SJCRH30 (cell line): ENCODE measurements at places on chromosomes 6 and 20.

DNA sequence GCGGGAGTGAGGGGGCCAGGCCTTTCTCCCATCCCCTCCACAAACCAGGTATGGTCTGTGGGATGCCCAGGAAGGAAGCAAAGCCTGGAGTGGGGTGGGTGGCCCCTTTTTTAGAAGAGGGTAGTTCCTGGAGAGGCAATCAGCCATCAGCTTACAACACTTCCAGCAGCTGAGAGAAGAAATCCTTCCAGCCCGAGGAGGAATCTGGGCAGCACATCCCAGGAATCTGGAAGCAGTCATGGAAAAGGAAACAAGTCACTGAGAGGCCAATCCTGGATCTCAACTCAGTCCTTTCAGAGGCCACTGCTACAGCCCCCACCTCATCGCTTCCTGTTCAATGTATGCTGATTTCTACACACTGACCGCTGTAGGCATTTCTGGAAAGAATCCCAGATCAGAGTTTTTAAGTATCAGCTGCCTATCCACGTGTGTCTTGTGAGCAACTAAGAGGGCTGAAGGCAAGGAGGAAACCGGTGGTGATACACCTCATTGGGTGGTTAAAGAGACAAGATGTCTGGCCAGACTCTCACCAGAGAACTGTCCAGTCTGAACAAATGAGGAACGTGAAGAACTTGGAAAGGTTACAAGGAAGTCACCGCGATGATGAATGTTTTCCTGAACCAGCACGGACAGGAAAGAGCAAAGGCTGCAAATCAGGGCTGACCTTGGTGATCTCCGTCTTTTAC lies 92.9 kb upstream of the SHLD1 start:
- peak; percentile 32 for DNase-seq

DNA sequence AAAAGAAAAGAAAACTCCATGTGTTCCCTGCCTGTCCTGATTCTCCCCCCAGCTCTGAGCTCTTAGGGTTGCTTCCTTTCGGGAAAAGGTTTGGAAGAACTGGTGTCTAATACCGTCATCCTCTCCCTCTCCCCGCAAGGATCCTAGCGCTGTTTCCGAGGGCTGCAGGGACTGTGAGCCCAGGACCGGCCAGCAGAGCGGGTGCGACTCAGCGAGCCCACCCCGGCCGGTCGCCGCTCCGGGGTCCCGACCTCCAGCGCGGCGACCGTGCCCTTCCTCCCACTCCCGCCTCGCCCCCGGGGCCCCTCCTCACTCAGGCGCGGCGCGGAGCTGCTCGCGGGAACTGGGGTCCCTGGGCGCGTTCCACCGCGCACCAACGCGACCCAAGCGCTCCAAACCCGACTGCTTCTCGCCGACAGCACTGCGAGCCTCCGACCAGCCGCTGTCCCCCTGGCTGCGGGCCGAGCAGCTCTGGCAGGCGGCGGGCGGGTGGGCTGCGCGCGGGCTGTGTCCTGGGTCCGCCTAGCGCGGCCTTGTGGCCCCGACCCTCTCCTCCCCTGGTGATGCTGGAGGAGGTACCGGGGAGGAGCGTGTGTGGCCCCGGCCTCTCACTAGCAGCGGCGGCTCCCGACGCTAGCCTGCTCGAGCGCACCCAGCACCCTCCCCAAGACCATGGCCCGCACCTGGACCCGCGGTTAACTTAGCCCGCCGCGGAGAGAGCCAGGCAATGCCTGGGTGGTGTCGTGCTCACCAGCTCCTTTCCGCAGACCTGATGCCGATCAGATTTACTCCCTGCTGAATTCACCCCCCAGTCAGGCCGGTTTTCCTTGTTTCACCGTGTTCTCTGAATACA lies at the start of gene PLA2G7:
Gene PLA2G7, minus strand, starts transcription at position 509 of the 853 bp plus-strand sequence. CDS start 12,484 bp downstream, outside the sequence.
- DNase-seq: no peak

DNA sequence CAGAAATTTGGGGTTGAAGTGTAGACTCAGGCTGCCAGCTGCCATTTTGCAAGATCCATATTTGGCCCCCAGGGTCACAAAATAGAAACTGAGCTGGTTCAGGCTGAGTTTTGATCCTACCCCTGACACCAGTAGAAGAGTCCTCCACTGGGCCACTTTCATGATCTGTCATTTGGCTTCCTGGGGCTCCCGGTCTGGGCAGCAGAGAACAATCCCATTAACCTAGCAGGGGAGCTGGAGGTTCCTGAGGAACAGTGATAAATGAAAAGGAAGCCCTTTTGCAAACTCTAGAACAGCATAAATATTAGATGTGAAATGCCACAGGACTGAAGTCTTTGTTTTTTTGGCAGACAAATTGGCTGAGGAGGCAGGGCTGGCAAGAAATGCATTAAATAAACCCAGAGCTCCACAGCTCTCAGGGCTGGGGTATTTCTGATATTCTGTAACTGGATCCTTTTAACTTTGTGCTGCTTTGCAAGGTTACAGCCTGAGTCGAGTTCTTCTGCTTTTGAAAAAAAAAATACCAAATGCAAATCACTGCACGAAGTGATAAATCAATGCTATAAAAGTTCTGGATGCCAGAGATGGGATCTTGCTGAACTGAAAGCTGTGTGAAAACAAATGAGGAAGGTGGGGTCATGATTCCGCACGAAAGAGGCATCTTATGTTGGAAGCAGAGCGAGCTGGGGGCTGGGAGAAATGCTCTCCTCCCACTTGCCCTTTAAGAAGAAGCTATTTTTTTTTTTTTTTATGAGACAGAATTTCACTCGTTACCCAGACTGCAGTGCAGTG lies 64.4 kb downstream of the SULF2 start:
- DNase-seq: no peak

GRCh38 chr20:7770046-7770445 lies 170.2 kb downstream of the HAO1 start:
- DNase-seq: no peak

DNA sequence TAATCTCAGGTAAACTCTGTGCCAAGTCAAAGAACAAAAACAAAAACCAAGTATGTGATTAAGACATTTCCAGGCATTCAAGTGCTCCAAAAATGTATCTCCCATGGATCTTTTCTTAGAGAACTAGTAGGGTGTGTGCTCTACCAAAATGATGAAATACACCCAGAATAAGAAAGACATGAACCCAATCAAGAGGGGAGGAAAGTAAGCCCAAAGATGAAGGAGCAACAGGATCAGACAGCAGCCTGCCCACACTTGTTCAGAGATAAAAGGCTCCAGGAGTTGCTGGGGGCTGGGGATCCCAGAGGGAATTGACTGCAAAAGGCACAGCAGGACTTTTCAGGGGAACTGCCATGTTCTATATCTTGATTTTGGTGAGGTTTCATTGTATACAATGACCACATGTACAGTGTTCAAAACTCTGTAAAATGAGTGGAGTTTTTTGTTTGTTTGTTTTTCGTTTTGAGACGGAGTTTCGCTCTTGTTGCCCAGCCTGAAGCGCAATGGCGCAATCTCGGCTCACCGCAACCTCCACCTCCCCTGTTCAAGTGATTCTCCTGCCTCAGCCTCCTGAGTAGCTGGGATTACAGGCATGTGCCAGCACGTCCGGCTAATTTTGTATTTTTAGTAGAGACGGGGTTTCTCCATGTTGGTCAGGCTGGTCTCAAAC lies 24.4 kb downstream of the GCM1 start:
- DNase-seq: no peak

GRCh38 chr6:145508107-145508506 lies 227.2 kb downstream of the EPM2A start:
- DNase-seq: no peak

- DNase-seq: no peak
These were observed 686.6 kb upstream of the GJE1 start for GRCh38 chr6:141445928-141446628.

DNA sequence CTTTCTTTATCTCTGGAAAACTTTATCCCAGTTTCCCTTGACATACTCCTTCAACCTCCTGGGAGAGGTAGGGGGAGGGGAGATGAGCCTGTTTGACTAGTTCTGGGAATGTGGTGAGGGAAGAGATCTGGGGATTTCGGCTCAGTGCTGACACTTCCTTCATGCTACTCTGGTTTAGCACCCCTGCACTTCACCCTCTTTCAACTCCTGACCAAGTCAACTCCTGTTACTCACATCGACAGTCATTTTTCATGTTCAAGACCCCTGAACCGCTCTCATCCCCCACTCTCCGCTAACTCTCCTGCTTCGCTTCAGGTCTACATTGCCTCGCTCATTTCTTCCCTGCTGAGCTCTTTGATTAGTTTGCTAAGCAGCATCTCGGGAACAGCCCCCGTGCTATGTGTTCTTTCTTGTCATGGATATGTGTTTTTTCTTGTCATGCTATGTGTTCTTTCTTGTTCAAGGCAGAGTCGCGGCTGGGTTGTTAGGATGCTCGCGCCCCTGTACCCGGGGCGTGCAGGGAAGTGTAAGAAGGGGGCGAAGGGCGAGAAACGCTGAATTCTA lies 16.6 kb upstream of the TRIM27 start:
- DNase-seq: no peak

GRCh38 chr6:89221129-89221528 lies 4.0 kb upstream of the GABRR1 start:
- no peak for DNase-seq

DNA sequence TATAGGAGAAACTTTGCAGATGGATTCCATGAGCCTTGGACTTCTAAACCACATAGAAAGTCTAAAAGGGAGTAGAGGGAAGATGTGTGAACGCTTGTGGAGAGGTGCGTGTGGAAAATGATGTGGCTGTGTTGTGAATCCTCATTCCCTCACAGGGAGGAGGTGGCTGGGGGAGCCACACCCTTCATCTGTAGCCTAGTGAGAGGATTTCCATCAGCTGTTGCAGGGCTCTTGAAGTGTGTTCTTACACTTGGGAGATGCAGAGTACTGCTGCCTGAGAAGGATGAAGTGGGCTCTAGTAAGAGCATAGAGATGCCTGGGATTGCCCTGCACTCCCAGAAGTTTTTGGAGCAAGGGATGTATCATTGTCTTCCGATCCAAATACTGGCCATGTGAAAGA lies 279.6 kb downstream of the QKI start:
- no peak for DNase-seq

GRCh38 chr20:8756410-8756809 lies 312.5 kb upstream of the PLCB4 start:
- DNase-seq: peak; percentile 18

- peak; percentile 81 for DNase-seq
These were observed 49.4 kb downstream of the ERMARD start for GRCh38 chr6:169800668-169801395.
